ENCODE measurements at places on chromosomes 2 and 18.

DNA sequence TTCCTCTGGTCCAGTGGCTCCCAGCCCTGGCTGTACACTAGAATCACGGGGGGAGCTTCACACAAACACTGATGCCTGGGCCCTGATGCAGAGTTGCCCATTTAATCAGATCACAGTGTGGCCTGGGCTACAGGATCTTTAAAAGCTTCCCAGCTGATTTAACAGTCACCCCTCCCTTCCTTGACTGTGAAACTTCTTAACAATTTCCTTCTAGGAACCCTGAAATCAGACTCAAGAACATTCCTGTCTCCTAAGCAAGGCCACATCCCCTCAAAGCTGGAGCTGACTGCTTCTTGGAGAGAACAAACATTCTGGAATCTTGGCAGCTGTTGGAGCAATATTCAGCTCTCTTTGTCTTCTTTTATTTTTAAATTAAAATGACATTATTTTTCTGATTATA, 88.7 kb downstream of the ADD2 start:
- DNase-seq, result no peak

GRCh38 chr2:40032650-40033319, 253.7 kb upstream of the THUMPD2 start:
- no peak for DNase-seq

DNA sequence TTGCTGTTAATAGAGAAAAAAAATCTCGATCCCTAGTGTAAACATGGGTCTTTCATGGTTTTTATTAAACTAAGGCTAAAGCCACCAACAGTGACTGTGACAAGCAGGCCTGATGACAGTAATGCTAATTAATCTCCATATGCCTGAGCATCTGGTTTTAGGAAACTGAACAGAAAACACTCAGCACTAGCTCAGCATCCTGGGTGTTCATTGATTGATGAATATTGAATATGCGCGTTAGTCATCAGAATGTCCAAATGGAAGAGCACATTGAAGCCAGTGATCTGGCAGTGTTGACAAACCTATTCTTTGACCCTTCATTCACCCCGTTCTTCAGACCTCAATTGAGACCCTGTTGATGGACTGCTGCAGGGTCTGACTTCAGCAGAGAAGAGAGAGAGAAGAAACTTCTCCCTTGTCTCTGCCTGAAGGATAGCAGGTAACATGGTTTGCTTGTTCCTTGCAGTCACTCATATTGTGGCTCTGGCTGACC, 283.8 kb downstream of the RDH14 start:
- no peak for DNase-seq

DNA sequence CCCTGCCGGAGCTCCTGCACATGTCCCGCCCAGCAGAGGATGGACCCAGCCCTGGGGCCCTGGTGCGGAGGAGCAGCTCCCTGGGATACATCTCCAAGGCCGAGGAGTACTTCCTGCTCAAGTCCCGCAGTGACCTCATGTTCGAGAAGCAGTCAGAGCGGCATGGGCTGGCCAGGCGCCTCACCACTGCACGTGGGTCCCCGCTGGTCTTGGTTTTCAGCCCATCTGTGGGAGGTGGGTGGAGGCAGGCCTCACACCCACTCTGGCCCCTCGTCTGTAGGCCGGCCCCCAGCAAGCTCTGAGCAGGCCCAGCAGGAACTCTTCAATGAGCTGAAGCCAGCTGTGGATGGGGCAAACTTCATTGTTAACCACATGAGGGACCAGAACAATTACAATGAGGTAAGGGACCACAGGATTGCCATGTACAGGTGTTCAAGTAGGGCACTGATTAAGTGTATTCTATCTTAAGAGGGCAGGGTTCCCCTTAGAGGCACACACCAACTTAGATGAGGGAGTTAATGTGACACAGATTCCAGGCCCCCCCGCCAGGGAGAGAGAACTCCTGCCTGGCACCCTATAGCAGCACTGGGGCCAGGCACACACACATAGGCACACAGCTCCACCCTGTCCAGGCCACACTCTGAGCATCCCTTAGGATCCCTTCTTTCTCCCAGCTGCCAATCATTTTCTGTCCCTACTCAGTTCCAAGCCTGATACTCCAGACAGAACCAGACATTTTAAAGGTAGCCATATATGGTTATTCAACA, 5.4 kb upstream of the CHRNG start:
- DNase-seq, result no peak

- DNase-seq, result peak; percentile 95
These were observed 287.5 kb downstream of the TCF4 start for GRCh38 chr18:55300421-55300935.
